Activated CD4-positive, alpha-beta T cell treated with anti-CD3 and anti-CD28 coated beads for 1 hour (primary cell): ENCODE measurements at places on chromosomes 16 and 17.

GRCh38 chr16:11175787-11176341 is 80.1 kb downstream of the SOCS1 start:
- no peak for DNase-seq

- no peak for DNase-seq
Observed at GRCh38 chr16:86639354-86639753, 61.0 kb downstream of the FOXL1 start.

- DNase-seq = no peak
Observed at GRCh38 chr16:58449768-58450167, 50.2 kb upstream of the NDRG4 start.

GRCh38 chr16:86231321-86231995 is 278.9 kb upstream of the FOXF1 start:
- DNase-seq = no peak

DNA sequence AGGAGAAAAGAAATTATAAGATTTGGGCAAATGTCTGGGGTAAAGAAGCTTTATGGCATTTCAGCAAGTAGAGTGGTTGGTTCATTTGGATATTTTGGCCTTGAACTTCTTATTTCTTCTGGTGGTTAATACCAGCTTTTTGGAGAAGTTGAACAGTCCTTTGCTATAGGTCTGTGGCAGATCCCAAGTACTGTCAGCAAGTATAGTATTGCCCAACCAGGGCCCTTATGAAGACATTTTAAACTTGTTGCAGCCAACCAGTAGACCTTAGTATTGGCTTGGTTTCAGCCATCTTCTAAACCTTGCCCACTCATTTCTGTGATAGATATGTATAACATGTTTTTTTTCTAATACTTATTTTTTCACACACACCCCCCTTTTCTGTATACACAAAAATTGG is 2.2 kb downstream of the SP2 start:
- DNase-seq = no peak

GRCh38 chr17:21532763-21533385 is 156.7 kb downstream of the KCNJ12 start:
- no peak for DNase-seq
